ENCODE measurements at places on chromosomes 2 and 18.
A peak's percentile ranks its signal among the peaks of the same experiment; 100 is the strongest.

DNA sequence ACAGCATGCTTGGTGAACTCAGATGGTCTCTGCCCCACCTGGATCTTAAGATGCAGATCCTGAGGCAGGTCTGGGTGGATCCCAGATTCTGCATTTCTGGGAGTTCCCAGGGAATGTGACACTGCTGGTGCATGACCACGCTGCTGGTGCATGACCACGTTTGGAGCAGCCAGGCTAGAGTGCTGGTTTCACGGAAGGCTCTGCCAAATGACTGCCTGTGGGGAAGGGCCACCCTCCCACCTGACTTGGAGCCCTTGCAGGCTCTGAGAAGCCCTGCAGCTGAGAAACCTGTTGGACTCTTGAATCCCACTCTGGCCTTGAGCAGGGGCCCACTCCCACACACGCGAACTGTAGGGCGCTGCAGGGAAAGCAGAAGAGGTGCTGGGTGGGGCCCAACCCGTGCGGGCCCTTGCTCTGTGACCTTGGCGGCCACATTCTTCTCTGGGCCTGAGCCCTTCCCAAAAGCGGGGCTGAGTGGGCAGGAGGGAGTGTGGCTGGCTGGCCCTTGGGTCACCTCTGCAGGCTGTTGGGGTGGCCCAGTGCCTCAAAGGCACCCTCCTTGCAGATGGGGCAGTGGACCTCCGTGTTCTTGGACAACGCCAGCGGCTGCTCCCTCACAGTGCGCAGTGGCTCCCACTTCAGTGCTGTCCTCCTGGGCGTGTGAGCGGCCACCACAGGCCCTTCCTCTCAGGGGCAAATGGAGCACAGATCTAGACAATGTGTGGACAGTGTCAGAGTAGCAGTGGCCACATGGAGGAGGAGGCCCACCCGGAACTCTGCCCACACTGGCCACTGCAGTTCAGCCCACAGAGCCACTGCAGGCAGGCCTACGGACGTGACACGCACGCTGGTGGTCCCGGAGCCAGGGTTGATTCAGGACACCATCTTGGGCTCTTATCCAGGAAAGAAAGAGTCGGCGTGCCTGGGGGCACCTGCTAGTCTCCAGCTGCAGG lies 7.9 kb downstream of the ERFE start:
- no peak for DNase-seq

GRCh38 chr2:112148477-112148876 lies 10.3 kb downstream of the FBLN7 start:
- DNase-seq = no peak

DNA sequence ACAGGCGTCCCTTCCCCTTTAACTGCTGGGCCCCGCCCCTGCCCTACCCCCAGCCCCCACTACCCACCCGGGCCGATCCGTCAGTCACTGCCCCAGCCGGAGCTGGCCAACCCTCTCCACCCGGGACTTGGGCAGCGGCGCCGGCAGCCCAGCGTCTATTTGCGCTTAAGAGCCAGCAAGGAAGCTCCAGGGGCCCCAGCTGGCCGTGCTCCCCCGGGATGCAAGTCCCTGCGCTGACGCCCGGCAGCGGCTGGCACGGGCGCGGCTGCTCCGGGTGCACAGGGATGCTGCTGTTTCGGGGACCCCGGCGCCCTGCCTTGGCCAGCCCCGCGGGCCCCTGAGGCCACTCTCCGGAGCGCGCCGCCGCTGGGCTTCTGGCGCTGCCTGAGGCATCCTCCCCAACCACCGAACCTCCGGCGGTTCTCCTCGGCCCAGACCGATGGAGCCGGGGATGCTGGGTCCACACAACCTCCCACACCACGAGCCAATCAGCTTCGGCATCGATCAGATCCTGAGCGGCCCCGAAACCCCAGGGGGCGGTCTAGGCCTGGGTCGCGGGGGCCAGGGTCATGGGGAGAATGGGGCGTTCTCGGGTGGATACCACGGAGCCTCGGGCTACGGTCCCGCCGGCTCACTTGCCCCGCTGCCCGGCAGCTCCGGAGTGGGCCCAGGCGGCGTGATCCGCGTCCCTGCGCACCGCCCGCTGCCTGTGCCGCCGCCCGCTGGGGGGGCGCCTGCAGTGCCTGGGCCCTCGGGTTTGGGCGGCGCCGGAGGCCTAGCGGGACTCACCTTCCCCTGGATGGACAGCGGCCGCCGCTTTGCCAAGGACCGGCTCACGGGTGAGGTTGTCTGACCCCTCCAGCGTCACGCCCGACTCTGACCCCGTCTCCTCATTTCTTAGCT lies at the start of gene TLX2:
TLX2 (plus strand) TSS at position 83 of the 903 bp plus-strand sequence; CDS start at position 440, 357 bp downstream.
- DNase-seq = no peak

- no peak for DNase-seq
These were observed 66.4 kb downstream of the PAX3 start for GRCh38 chr2:222232372-222232771.

DNA sequence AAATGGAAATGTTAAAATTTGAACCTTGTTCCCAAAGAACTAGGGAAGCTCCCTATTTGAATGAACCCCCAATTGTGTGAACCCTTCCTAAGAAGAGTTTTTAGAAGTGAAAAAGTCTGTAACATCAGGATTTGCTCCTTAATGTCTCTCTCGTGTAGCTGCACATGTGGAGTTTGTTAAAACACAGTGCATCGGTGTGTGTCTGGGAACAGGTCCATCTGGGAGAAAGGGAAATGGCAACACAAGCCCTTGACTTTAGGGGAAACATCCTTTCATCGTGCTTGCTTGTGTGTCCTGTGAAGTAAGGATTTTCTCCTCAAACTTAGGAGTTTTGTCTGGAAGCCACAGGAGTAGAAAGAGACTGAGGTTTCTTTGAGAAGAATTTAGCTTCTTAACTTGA lies 203.9 kb downstream of the PRKCE start:
- no peak for DNase-seq

DNA sequence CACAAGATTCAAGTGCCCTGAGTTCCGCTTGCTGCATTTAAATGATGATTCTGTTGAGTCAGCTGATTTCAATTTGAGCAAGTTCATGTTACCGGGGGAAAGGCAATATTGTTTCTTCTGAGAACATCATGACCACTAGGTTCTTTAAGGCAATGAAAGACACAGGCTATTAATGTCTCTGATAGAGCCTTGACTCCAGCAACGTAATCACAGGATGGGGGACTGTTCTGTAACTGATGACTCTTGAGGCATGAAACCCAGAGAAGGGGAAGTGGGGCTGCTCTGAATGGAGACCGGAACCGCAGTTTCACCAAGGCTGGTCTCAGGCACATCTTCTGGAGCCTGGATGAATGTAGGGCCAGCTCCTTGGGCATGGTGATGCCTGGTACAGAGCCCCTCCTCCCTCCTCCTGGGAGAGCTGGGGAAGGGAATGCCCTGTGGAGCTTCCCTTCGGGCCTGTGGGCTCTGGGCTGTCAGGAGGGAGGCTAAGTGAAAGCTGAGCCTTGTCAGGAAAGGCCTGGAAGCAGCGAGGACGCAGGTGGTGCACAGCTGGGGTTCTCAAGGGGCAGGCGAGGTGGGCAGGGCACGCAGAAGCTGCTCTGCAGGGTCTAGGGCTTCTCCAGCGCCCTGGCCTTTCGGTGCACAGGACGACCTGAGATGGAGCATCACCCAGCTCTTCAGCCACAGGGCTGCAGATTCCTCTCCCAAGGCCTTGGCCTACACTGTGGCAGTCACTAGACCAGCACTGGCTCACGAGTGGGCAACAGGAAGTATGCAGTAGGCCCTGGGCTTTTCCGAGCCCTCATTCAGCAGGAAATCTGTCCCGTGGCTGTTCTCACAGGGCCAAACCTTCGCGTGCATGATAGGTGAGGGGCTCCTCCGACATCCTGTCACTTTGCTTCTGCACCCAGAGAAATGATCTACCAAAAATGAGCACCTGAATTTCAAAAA lies 36.6 kb upstream of the PRLH start:
- peak; percentile 12 for DNase-seq

DNA sequence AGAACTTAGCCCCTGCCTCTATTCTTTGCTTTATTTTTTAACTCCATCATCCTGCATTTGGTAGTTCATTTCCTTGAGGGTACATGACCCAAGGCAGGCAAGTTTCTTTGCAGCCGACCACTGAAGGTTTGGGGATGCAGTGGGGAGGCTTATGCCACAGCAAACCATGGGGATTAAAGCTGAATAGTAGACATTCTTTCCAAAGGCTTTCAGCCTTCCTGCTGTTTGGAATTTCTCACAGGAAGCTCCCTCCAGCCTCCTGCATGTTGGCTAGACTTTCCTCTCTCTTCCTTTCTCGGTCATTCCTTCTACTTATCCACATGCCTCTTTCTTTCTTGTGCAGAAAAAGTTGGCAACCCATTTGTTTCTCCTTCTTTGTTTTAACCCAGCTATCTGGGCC lies 77.3 kb downstream of the SOCS6 start:
- no peak for DNase-seq

All from midbrain (tissue), 1 donor.